Spinal cord (tissue), 10 donors: ENCODE measurements at places on chromosomes 7 and 10. TPM values are rescaled to one million over a fixed set of nuclear protein-coding genes. Genes with fewer than 3 reads are reported as not detected.

- H3K36me3 ChIP-seq = peaks cover 3% of the 10 kb centered on the region
- H3K27me3 ChIP-seq = no peaks in the 10 kb centered on the region
- H3K4me1 ChIP-seq = peaks cover 24% of the 10 kb centered on the region
- DNase-seq = peak; percentile 77
Measured at GRCh38 chr7:76220185-76221057, 18.7 kb downstream of the SRRM3 start.

DNA sequence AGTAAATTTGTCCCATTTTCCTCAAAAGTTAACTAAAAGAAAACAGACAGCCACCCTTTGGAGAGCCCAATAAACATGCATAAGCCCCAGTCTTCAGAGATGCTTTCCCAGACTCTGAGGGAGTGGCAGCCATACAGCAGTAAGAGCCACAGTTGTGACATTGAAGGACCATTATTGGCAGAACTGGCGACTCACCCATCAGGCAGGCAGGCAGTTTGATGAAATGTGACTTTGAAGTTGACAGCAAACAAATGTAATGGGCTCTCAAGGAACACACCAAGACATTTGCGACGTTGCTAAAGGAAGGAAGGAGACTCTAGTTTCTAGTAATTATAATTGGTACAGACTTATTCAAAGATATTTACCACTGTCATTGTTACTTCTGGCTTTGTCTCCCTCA is 287.5 kb upstream of the PHYHIPL start:
- no peak overlapping the region for H3K27ac ChIP-seq
- no peaks in the 10 kb centered on the region for H3K27me3 ChIP-seq
- DNase-seq = no peak
- no peak overlapping the region for H3K4me3 ChIP-seq
- no peaks in the 10 kb centered on the region for H3K36me3 ChIP-seq

- H3K36me3 ChIP-seq = peaks cover 27% of the 10 kb centered on the region
- no peak for DNase-seq
- peaks cover 67% of the 10 kb centered on the region for H3K4me1 ChIP-seq
Measured at GRCh38 chr7:4713183-4713784, 31.2 kb downstream of the FOXK1 start.

- no peak for DNase-seq
- H3K4me1 ChIP-seq = peaks cover 13% of the 10 kb centered on the region
- peak within 1 kb of the TSS; percentile 1 for H3K4me3 ChIP-seq
- peaks cover 56% of the 10 kb centered on the region for H3K27me3 ChIP-seq
Measured at GRCh38 chr7:50304129-50304910, at the start of gene IKZF1. IKZF1 (plus strand) TSS chr7:50304716; CDS start chr7:50319062, 14,346 bp downstream.

DNA sequence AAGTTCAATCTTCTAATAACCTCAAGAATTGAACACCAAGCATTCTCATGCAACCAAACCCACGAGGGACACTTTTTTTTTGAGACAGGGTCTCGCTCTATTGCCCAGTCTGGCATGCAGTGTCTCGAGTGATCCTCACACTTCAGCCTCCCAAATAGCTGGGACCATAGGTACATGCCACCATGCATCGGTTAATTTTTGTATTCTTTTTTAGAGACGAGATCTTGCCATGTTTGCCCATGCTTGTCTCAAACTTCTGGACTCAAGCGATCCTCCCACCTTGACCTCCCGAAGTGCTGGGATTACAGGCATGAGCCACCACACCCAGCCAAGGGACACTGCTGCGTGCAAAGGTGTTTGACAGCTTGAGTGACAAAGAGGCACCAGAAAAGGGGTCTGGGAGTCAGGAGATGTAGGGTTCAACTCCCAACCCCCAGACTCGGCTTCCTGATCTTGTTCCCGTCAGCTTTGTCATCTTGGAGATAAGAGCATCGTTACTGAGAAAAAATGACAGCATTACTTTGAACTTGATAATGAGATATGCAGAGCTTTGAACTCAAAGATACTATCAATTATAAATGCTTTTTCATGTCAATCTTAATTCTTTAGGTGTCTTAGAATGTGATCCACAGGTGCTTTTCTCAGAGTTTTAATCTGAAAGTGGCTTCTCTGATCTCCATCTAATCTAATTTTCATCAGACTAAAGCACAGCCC is 1.6 kb upstream of the CYTH3 start:
- no peak for DNase-seq
- peaks cover 16% of the 10 kb centered on the region for H3K4me1 ChIP-seq
- no peak overlapping the region for H3K4me3 ChIP-seq
- H3K36me3 ChIP-seq = no peaks in the 10 kb centered on the region

DNA sequence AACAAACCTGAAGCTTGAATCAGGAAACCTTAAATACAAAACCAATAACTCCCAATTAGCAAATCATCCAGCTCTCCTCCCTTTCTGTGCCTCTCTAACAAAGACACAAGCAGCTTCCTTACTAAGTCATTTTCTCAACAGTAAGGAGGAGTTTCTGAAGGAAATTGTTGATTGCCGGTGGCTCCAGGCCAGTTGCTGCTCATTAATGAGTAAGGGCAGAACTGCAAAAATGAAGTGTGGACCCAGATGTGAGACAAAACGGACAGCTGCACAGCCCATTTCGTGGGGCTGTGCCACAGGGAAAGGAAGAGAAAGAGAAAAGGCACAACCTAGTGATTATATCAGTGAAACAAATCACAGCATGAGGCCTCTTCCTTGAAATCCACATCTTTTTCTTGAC is 42.8 kb upstream of the RHOBTB1 start:
- no peak overlapping the region for H3K4me3 ChIP-seq
- no peaks in the 10 kb centered on the region for H3K36me3 ChIP-seq
- H3K27me3 ChIP-seq = no peaks in the 10 kb centered on the region
- H3K27ac ChIP-seq = no peak overlapping the region

DNA sequence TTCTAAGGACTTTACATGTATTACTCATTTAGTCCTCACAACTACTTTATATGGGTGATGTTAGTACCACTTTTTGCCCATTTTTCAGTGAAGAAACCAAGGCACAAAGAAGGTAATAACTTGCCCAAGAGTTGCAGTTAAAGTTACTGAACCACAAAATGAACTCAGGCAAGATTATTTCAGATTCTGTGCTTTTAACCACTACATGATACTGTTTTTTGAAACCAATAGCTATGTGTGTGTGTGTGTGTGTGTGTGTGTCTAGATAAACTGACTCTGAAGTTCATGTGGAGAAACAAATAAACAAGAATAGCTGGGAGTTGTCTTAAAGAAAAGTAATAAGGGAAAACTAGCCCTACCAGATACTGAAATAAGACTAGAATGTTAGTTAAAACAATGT is 60.8 kb upstream of the OIT3 start:
- H3K27ac ChIP-seq = no peak overlapping the region
- no peak overlapping the region for H3K4me3 ChIP-seq
- no peaks in the 10 kb centered on the region for H3K36me3 ChIP-seq
- H3K27me3 ChIP-seq = no peaks in the 10 kb centered on the region

DNA sequence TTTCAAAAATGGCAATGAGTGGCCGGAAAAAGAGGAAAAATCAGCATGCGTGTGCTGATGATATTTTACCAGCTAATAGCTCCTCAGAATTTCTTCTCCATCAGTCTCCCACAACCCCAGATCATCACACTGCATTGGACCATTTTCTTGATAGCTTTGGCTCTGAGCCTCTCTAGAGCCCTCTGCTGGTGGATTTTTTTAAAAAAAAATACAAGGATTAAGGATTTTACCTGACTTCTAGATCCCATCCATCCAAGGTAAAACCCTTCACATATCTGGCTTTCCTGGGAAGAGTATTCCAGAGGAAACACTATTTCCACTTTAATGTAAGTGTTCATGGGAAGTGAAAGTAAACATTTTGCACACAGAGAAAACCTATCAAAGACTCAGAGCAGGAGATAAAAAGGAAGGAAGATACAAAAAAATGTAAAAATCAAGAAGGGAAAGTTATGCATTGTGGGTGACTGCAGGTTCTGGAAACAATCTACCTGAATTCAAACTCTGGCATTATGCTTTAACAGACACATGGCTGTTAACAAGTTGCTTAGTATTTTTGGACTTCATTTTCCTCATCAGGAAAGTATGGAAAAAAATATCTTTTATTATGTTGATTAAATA is 380.9 kb downstream of the LRRTM3 start:
- H3K4me3 ChIP-seq = no peak overlapping the region
- no peak for DNase-seq
- H3K4me1 ChIP-seq = no peaks in the 10 kb centered on the region
- H3K36me3 ChIP-seq = no peaks in the 10 kb centered on the region
- H3K27ac ChIP-seq = no peak overlapping the region

Gene SPDYE2
- total RNA-seq = not detected

Gene SKIDA1
- 4.7 TPM for total RNA-seq
